ENCODE measurements at places on chromosomes 3 and 15. TPM values are rescaled to one million over a fixed set of nuclear protein-coding genes. Genes with fewer than 3 reads are reported as not detected.

GABRB3 gene
- not detected for polyA plus RNA-seq

GRCh38 chr3:189455009-189455408 lies 176.2 kb upstream of the TP63 start:
- no peak for DNase-seq

RAB43 gene
- 8.5 TPM for polyA plus RNA-seq

GRCh38 chr3:49534581-49535441 lies 19.5 kb upstream of the BSN start:
- DNase-seq, result no peak

DNA sequence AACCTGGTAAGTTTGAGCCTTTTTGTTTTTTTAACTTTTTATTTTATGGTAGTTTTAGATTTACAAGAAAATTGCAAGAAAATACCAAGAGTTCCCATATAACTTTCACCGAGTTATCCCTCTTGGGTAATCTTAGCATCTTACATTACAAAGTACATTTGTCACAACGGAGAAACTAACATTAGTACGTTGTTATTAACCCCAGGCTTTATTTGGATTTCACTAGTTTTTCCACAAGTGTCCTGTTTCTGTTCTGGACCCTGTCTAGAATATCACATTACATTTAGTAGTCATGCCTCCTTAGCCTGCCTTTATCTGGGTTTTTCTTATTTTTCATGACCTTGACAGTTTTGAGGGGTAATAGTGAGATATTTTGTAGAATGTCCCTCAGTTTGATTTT lies 53.5 kb upstream of the KPNA4 start:
- no peak for DNase-seq

GRCh38 chr3:73094129-73094528 lies 32.7 kb downstream of the EBLN2 start:
- peak; percentile 21 for DNase-seq

IP6K2 gene
- polyA plus RNA-seq, result 16.5 TPM

DNA sequence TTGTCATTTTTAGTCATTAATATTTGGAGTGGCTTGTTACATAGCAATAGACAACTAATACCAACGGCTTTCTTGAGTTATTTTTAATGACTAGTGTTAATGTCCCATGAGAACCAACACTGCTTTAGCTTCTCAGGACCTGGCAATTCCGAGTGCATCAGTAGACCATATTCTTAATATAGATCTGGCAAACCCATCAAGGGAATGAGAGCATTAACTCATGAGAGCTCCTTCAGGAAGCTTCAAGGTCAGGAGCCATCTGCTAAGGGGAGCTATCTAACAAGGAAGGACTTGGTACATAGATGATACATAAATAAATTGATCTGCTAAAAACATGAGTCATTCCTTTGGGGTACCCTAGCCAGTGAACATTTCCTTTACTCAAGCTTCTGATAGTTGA lies 122.6 kb upstream of the EPHA3 start:
- DNase-seq, result no peak

- DNase-seq, result no peak
Observed at GRCh38 chr3:57815036-57815435, 58.9 kb downstream of the SLMAP start.

DNA sequence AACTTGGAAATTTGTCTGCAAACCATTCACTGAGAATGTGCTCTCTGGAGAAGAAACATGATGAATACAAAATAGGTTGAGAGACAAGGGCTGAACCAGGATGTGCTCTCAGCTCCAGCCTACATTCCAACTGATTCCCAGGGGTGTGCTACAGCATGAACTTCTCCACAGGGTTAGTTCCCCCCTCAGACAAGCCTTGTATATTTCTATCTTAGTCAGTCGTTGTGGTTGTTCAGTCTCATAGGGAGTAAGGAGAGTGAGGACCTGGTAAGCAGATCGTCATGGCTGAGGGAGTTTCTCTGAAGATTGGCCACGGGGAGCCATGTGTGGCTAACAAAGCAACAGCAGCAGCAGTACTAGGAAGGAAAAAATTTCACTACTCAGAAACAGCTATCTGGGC lies 919.7 kb upstream of the CADM2 start:
- no peak for DNase-seq

GRCh38 chr3:89440386-89440785 lies 333.0 kb downstream of the EPHA3 start:
- no peak for DNase-seq

DNA sequence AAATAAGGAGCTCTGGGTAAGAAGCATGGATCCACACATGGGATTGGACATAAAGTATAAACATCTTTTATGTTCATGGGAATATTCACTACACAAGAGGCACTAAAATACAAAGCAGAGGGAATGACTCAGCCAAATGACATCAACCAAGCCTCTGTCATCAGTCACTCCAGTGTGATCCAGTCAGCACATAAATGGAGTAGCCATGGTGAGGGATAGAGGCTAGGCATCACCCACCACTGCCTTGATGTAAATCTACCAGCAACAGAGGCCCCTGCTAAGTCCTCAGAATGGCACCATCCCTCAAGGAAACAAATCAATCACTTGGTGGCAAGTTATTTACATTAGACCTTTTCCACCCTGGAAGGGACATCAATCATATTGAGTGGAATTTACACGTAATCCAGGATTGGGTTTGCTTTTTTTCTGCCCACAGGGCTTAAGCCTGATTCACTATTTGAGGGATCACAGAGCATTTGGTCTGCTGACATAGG lies 27.2 kb downstream of the VEPH1 start:
- DNase-seq, result no peak

TRANK1 gene
- 5.8 TPM for polyA plus RNA-seq

- DNase-seq, result no peak
Observed at GRCh38 chr3:81581966-81582599, 179.4 kb downstream of the GBE1 start.

DNA sequence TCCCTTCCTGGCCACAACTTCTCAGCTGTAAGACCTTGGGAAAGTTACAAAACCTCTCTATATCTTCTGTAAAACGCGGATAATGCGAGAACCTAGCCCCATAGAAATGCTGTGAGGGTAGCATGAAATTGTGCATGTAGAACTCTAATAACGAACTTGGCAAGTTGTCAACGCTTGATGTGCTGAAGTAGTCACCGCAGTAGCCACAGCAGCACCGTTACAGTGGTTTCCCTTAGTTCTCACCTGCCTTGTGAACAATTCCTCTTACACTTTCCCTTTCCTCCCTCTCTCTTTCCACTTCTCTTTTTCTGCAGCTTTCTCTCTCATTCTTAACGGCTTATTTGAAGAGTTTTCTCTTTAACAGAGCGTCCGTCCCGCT lies 447 bp upstream of the SHQ1 start:
- DNase-seq, result peak; percentile 23

IMPG2 gene
- polyA plus RNA-seq, result not detected

- DNase-seq, result no peak
Observed at GRCh38 chr15:55741833-55742497, 987 bp downstream of the PRTG start.

GRCh38 chr3:172606021-172606420 lies 82.8 kb upstream of the TNFSF10 start:
- no peak for DNase-seq
